ENCODE measurements at places on chromosomes 2 and 18.

- no peak for DNase-seq
Observed at GRCh38 chr2:239186516-239187357, 214.1 kb downstream of the HDAC4 start.

DNA sequence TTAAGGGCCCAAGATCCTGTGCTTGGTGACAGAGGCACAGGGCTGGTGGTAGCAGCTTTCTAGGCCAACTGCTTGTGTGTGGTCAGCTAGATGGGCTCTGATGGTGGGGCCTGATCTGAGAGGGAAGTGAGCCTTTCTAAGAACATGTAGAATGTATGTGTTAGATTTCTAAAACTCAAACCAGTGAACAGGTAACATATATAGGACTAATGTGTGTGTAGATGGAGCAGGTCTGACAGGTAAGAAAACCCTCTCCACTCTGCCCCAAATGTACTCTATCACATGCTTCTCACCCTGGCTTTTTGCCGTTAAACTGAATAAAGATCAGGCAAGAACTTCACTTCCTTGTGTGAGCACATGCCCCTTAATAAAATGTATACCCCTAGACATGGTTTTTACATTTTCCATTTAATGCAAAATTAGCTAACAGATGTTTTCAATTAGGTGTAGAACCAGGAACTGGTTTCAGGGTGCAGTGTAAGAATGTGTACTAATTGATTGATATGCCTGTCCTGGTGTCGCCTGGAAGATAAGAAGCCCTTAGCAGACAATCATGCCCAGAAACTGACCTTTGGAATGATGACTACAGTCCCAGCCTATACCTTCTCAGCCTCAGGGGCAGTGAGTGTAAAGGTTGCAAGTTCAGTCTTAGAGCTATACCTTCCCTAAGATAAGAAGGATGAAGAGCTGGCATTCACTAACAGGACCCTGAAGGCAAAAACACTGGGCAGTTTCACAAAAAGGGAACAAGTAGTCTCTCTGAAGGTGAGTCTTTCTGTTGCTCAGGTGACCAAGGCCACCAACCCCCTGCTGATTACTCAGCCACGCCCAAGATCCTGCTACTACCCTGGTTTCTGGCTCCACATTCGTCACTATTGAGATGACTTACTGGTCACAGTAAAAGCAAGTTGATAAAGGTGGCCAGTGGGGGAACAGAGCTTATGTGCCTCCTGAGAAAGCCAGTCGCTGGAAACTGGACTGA, 71.2 kb downstream of the SPATS2L start:
- no peak for DNase-seq

GRCh38 chr2:108898315-108899082, 90.5 kb downstream of the EDAR start:
- no peak for DNase-seq

GRCh38 chr2:207412787-207413310, 116.9 kb upstream of the CREB1 start:
- DNase-seq, result no peak

- DNase-seq, result no peak
Observed at GRCh38 chr2:173903601-173904394, 61.4 kb downstream of the SP3 start.

Measured in NCI-H1105 treated with DMSO at 0.1 percent for 48 hours (cell line).